ENCODE measurements at places on chromosomes 2 and 18.

- no peak for DNase-seq
Observed at GRCh38 chr2:227020416-227020815, 143.6 kb downstream of the COL4A4 start.

GRCh38 chr18:8926464-8926863, 176.0 kb upstream of the NDUFV2 start:
- DNase-seq = no peak

GRCh38 chr2:107693604-107694003, 133.1 kb upstream of the RGPD4 start:
- no peak for DNase-seq

GRCh38 chr2:68747900-68748299, 13.3 kb downstream of the ARHGAP25 start:
- DNase-seq = no peak

- no peak for DNase-seq
Observed at GRCh38 chr2:95719473-95720060, 127.8 kb downstream of the TRIM43 start.

- DNase-seq = no peak
Observed at GRCh38 chr2:84482603-84483002, 23.5 kb upstream of the SUCLG1 start.

GRCh38 chr18:13273800-13274199, 55.2 kb downstream of the LDLRAD4 start:
- no peak for DNase-seq

- no peak for DNase-seq
Observed at GRCh38 chr2:209619782-209620181, 151.8 kb upstream of the UNC80 start.

DNA sequence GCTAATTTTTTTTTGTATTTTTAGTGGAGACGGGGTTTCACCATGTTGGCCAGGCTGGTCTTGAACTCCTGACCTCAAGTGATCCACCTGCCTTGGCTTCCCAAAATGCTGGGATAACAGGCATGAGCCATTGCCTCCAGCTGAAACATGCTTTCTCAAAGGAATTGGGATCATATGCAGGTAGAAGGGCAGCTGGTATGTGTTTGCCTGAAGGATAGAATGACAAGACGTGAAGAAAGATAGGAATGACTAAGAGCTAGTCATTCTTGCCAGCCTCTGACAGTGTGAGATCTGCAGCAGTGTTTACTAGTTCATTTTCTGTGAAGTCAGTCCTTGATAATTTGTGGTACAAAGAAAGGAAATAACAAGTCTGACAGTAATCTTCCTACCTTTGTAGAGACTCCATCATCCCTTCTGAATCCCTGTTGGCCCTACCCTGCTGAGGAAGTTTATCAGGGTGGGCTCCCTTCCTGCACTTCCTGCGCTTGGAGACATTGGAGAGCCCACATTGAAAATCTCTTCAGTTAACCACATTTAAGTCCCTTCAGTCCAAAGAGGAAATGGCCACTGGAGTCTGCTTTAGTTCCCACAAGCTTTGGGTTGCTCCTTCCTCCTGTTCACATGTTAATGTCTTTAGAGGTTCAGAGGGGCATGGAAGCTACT, 14.7 kb downstream of the CFLAR start:
- no peak for DNase-seq

GRCh38 chr2:133405252-133405651, 163.0 kb downstream of the NCKAP5 start:
- DNase-seq = no peak

GRCh38 chr18:61957801-61958516, 65.2 kb upstream of the RNF152 start:
- no peak for DNase-seq

DNA sequence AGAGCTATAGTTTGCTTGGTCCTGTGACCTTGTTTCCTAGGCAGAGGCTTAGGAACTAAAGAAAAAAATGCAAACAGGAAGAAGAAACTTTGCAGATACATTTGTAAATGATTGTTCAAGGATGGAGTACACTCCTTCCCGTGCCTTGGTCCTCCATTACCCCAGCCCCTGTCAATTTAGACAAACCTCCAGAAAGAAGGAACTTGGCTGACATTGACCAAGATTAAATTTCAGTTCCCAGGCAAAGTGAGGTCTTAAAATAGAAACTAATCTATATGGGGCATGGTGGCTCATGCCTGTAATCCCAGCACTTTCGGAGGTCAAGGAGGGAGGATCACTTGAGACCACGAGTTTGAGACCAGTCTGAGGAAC, 179.9 kb upstream of the FN1 start:
- no peak for DNase-seq

- no peak for DNase-seq
Observed at GRCh38 chr2:230865766-230866755, 1.3 kb downstream of the ITM2C start.

DNA sequence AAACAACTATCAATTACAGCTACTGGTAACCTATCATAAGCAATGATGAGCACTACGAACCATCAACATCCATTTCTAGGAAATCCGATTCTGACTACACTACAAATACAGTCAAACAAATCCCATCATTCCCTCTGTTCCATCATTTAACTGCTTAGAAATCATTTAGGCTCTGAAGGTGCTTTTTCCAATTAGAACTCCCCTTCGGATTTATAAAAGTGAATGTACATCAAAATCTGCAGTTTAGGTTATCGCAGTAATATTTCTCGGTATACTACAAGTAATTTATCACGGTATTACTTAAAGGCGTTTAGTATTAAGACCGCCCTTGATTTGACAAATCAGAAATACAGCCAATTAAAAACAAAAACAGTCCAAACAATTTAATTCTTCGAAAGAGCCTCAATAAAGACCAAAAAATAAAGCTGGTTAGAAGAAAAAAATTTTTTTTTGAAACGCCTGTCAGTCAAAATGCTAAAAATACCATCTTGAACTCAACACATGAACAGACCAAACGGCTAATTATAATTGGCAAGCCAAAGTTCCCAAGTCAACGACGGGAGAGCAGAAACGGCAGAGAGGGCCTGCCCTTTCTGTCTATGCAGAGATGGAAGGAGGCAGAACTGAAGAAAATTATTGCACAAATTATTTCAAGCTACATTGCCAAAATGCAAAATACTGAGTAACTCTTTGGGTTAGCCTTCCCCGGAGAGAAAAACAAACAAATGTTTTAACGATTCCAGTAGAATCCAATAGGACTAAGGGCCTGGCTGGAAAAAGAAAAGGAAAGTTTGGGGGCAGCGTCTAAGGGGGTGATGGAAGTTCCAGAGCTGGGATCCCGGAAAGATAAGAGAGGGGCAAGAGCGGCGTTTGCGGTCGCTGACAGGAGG, 1.2 kb downstream of the VPS54 start:
- DNase-seq = no peak

GRCh38 chr2:78417355-78417754, 608.1 kb upstream of the REG3G start:
- DNase-seq = no peak

- DNase-seq = no peak
Observed at GRCh38 chr2:60554074-60554645, 706 bp upstream of the BCL11A start.

DNA sequence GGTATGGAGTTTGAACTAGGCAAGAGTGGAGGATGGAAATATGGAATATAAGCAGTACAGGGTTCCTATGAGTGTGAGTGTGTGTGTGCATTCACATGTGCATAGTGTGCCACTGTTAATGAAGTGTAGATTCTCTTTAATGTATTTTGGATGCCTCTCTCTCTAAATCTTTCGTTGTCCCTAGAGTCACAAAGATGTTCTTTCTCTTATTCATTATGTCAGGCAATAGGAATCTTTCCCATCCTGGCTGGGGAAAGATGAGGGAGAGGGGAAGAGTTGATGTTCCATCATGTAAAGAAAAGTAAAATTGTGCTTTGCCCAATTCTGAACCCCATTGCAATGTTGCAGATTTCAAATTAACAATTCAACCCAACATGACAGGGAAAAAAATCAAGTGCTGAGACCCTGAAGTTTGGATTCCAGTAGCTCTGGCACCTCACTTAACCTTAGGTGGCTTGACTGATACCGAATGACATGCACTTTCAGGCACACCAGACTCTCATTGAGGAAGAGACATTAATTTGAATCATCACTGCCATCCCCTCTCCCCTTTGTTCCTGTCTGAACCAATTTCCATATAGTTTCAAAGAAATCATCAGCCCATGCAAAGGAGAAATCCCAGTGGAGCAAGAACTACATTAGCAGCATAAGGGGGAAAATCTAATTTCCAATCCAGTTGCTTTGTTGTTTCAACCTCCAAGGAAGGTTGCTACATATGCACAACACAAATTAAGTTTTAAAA, 28.0 kb downstream of the KLF7 start:
- no peak for DNase-seq

GRCh38 chr2:200466425-200467418, 43.1 kb downstream of the KCTD18 start:
- no peak for DNase-seq

- no peak for DNase-seq
Observed at GRCh38 chr18:28855989-28856388, 679.1 kb upstream of the CDH2 start.

DNA sequence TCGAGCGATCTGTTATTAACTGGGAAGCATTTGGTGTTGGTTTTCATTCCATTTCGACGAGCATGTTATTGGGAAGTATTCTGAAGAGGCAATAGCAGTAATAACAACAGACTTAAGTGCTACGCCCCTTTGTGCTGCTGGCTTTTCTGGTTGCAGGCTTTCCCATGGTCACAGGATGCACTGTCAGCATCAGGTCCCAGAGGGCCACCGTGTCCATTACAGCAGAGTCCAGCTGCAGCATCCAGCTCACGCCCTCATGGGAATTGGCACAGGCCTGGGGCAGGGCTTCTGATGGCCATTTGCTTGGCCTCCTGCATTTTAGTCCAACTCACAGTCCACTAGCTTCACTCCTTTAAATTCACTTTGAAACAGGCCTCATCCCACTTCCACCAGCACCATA, 44.4 kb downstream of the BCL2L11 start:
- DNase-seq = no peak

DNA sequence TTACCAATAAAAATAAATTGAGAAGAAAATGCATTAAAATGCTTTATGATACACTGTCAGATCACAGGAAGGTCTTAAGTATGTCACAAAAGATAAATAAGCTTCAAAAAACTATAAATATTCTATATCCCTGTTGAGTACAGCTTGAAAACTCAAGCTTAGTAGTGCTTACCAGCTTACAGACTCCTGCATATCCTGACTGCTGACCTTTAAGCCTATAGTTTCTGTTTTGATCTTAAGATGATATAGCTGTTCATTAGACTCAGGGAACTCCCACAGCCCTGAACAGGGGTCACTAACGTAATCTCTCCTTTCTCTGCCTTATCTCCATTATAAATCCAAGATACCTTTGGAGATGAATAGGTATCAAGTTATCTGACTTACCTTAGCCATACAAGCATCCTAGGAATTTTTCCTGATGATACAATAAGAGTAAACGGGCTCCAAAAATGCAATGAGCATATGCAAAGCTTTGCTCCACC, 93.7 kb upstream of the RBBP8 start:
- DNase-seq = no peak

DNA sequence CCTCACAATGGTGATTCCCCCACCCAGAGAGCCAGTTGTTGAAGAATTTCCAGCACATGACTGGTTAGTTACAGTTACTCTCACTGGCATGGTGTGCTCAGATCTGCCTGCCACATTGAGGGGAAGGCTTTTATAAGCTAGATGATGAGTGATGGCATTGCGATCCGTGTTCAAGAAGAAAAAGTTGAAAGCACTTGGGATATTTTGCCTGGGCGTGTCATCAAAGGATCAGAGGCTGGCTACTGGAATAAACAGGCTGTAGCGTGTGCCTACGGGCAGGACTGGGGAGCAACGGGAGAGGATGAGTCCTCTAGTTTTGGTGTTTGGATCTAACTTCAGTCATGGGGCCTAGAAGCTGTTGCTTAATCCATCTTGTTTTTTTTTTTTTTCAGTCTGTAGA, 175.0 kb downstream of the SETBP1 start:
- no peak for DNase-seq

DNA sequence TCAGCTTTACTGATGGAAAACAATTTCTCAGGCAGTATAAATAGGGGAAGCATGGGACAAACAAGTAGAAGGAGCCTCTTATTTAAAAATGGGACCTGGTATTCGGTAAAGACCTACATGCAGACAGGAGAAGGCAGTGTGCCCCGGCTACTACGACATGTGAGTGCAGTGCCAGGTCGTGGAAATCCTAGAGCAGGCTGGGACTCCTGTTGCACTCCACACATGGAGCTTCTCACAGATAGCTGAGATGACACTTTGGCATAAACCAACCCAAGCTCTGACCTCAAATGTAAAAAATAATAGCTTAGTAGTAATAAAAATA, 885 bp upstream of the DSEL start:
- no peak for DNase-seq

DNA sequence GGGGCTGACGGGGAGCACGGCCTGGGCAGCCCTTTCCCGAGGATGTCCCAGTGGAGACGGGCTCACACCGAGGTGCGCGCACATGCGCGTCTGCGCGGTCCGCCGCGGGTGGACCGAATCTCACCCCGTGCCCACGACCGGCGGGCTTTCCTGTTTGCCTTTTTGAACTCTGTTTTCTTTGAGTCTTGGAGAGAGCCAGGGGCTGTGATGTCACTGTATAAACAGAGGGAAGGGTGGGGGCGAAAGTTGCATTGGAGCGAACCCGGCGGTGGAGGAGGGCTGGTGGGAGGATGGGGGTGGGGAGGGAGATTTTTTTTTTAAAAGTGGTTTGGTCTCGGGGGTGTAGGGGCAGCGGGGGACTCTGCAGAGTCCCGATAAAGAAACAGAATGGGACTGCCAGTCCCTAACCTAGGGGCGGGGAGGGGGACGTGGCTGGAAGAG, 141.2 kb upstream of the CTAGE1 start:
- no peak for DNase-seq

DNA sequence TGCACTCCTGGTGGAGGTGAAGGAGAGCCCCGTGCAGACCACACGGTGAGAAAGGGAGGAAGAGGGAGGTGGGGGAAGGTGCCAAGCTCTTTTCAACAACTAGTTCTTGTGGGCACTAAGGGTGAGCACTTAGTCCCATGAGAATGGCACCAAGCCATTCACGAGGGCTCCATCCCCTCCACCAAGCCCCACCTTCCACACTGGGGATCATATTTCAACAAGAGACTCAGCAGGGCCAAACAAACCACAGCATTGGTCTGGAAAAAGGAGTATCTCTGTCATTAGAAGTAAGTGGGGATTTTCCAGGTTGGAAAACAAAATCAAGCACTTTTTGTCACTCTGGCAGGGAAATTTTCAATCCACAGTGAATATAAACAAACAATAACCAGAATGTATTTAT, 38.4 kb downstream of the ZAP70 start:
- no peak for DNase-seq

DNA sequence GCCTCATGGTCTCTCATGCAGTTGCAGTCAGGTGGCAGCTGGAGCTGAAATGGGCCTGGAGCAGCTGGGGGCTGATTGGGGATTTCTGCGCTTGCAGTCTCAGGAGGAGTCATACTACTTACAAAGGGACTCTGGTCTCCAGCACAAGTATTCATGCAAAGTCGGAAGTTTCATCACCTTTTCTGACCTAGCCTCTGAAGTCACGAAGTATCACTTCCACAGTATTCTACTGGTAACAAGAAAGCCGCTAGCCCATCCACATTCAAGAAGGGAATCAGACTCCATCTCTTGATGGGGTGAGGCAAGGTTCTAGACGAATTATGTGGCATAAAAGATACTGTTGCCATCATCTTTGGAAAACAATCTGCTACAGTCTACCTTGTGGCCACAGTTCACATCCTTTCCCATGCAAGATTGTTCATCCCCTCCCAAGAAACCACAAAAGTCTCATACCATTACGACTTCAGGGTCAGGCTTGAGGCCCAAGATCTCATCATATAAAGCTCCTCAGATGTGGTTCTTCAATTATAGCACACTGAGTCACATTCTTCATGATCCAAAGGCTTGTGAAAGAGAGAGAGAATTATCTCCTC, 95.3 kb downstream of the SMC6 start:
- DNase-seq = no peak
